Mesothelial cell of epicardium (in vitro differentiated cells): ENCODE measurements at places on chromosomes 6 and 20.
A peak's percentile ranks its signal among the peaks of the same experiment; 100 is the strongest.

DNA sequence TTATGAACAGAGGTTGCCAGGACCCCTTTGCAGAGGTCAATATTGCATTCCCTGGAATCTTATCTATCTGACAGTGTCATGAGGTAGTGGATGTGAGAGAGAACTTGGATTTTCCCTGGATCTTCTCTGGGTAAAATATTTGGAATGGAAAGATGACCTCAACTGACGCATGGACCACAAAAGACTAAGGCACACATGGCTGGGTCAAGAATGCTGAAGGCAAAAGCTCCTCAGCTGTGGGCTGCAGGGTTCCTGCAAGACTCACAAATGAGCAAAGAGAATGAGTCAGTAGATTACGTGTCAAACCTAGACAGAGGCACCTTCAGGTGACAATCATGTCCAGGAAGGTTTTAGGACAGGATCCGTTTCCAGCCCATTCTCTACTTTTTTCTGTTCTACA lies 484.0 kb downstream of the C6orf118 start:
- DNase-seq, result no peak

GRCh38 chr20:63611646-63612045 lies 15.3 kb downstream of the GMEB2 start:
- no peak for DNase-seq

- DNase-seq, result no peak
Observed at GRCh38 chr20:48725555-48725991, 102.2 kb downstream of the PREX1 start.

GRCh38 chr6:124430740-124431318 lies 531.4 kb upstream of the RNF217 start:
- DNase-seq, result no peak

- DNase-seq, result no peak
Observed at GRCh38 chr6:38127284-38127683, 307.8 kb downstream of the ZFAND3 start.

- no peak for DNase-seq
Observed at GRCh38 chr6:107353773-107354382, 105.5 kb downstream of the PDSS2 start.

GRCh38 chr6:135291288-135292076 lies 110.4 kb downstream of the MYB start:
- DNase-seq, result no peak

- DNase-seq, result no peak
Observed at GRCh38 chr20:52668626-52669025, 303.5 kb upstream of the TSHZ2 start.

DNA sequence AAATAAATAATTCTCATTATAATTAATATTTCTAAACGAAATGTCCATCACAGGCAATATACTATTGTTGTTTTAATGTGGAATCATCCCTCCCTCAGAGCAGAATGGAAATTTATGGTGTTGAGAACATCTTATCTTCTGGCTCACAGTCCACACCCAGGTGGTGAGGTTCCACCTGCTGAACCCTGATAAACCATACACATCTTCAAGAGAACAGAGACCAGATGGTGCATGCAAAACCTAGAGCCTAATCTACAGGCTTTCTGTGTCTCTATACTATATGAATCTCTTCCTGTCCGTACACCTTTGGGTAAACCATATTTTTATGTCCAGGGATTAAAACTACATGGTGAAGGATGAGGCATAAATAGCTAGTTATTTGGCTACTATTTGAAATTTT lies 52.3 kb upstream of the UFL1 start:
- DNase-seq, result no peak

- DNase-seq, result no peak
Observed at GRCh38 chr6:148780918-148781436, 34.1 kb downstream of the UST start.

- no peak for DNase-seq
Observed at GRCh38 chr6:143183666-143184065, 123.0 kb downstream of the AIG1 start.

- DNase-seq, result no peak
Observed at GRCh38 chr6:39850736-39851297, 58.6 kb downstream of the DAAM2 start.

DNA sequence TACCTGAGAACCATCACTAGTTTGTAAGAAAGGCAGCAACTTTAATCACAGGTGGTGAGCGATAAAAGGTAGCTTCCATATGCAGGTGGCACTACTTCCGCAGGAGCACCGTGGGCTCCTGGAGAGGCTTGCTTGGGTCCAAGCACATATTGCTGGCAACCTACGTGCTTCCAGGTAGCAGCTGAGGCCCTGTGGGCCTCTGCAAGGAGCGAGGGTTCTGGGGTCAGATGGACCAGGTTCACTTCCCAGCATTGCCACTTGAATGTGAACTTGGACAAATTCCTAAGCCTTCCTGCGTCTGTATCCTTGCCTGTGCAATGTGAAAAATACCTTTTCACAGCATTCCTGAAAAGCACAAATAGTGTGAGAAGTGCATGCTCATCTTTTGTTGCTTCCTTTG lies 31.0 kb downstream of the TXNDC5 start:
- DNase-seq, result no peak

- DNase-seq, result no peak
Observed at GRCh38 chr6:67231092-67231491, 1404.0 kb upstream of the ADGRB3 start.

DNA sequence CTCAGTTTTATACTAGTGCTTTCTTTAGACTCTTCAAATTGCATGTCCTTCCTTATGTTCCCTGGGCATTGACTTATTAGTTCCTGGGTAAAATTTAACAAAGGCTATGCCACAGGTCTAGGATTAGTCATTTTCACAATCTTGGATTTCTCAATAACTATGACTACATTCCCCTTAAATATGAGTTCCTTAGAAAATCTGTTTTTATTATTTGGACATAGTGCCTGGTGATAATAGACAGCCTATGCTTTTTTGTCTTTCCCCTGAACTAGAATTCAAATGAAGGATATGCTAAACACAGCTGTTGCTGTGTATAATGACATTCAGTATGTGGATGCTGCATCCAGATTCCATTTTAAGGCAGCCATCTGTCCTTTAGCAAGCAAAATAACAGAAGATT lies 1252.8 kb upstream of the GJE1 start:
- DNase-seq, result no peak

DNA sequence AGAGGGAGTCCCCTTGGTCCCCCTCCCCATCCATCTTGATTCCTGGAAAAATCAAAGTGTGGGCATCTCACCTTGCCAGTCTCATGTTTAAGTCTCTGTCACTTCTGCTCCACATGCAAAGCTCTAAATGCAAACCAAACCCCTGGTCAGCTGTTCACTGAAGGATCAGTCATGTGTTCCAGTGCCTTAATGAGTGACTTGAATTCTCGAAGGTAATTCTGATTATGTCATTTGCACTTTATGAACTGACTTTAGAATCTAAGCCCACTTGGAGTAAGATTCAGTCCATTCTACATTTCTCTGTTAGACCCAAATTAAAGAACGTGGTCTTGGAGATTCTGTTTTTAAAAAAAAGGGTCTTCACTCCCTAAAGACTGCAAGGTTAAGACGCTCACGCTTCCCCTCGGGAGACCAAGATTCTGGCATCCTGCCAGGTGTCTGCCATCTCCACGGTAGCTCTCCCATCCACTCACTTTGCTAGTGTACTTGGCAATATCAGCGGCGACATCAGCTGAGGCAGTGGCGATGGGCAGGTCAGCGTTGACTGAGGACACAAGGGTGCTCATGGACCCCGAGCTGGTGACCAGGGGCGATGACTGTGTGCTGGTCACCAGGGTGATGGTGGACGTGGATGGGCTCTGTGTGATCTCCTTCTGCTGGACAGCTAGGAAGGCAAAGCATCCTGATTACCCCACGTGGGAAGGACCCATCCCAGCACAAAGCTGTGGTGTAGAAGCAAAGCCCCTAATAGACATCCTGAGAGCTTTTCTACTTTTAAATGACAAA lies 120.5 kb downstream of the ZMYND8 start:
- no peak for DNase-seq

DNA sequence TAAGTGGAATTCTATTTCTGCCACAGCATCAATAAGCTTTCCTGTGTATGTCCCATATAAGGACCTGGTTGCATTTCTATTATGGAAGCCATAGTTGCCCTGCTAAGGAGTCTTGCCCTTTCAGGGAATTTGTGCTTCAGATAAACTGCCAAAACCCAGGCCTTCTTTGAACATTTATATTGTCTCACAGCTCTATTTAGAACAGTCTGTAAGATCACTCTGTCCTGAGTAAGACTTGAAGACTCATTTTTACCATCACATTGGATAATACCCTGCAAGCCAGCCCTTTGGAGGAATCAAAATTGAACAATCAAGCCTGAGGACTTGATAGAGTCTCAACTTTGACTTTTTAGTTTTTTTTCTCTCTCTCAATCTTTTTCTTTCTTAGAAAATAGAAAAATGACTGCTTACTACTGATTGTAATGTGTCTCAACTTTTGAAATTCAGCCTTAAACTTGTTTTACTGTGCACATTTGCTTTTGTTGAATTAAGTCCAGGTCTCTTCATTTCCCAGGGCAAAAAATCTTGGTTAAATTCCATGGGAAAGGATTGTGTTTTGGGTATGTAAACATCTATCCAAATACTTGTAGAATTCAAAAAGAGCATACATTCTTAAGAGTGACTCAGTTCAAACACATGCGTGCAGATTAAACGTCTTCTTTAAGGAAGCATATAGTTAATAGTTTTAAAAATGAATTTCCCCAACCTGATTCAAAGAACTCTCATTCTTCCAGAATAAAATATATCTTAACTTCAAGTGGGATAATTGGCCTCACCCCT lies 91.2 kb downstream of the PLCB1 start:
- no peak for DNase-seq

- no peak for DNase-seq
Observed at GRCh38 chr20:11054266-11054993, 380.6 kb upstream of the JAG1 start.

GRCh38 chr6:56037601-56038000 lies 162.2 kb upstream of the BMP5 start:
- no peak for DNase-seq

DNA sequence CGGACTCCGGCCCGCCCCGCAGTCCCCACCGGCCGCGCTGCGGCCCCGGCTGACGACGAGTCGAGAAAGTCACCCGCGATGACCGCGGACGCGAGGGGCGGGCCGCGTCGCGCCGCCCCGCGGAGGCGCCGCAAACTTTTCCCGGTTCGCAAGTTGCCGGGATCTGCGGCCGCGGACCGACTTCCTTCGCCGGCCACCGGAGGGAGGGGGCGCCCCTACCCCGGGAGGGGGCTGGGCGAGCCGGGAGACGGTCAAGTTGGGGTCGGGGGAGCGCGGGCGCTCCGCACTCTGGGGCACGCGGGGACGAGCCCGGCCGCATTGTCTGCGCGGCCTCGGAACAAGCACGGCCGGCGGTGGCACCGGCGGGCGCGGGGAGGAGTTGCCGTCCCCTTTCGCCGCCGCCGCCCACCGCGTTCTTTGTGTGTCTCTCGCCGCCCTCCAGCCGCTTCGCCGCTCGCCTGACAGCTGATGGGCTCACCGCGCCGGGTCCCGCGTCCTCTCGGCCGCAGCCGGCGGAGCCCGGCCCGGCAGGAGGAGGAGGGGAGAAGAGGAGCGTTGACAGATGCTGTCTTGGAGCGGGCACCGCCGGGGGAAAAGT lies 131.6 kb downstream of the OGFRL1 start:
- peak; percentile 29 for DNase-seq

GRCh38 chr20:52402950-52403349 lies 211.4 kb upstream of the ZFP64 start:
- no peak for DNase-seq

DNA sequence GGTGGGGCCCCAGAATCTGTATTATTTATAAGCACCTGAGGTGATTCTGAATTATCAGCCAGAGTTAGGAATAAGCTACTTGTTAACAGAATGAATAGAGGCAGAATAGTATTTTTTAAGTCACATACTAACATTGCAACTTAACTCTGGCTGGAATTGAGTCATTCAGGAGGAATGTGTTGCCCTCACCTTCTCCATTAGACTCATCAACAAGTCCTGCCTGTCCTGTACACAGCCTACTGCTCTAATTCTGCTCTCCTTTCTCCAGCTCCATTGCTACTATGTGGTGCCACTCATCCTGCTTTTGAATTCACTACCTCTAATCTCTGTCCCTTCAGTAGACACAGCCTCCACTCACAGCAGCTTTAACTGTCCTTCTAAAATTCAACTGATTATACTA lies 669.4 kb downstream of the DHX35 start:
- no peak for DNase-seq

DNA sequence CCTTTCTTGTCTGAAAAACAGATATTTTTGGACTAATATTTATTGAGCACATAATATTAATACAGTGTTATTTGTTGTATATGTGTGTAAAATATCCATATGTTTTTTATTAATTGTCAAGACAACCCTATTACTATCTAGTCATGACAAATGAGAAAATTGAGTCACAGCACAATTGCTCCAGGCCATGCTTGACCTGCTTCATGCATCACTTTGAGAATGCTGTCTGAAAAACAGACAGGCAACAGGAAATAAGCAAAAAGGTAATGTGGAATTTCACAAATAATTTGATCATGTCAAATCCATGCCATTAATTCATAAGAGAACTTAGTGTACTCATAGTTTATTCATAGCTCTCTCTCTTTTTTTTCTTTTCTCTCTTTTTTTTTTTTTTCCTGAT lies 246.5 kb downstream of the RIMS1 start:
- no peak for DNase-seq

GRCh38 chr6:69732045-69732444 lies 64.8 kb downstream of the LMBRD1 start:
- no peak for DNase-seq
